DMS153 (cell line): ENCODE measurements at places on chromosomes 1 and 21.

DNA sequence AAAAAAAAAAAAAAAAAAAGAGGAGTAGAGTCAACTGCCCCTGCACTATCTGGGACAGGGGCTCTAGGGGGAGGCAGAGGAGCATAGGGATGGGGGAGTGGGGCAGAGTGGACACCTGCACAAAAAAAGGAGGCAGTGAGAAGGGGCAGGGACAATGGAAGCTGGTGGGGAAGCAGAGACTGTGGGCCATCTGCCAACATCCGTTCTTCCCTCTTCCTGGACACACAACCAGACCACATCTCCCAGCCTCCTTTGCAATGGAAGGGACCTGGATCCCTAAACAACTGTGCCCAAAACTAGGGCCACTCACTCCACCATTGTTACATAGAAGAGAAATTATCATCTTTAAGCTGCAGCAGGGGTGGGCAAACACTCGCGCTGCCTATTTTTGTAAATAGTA is 38.4 kb downstream of the NEK2 start:
- DNase-seq: no peak

- no peak for DNase-seq
Measured at GRCh38 chr1:156751451-156751756, at the start of gene HDGF. HDGF (minus strand) TSS chr1:156751675; CDS start chr1:156751429, 246 bp downstream.

DNA sequence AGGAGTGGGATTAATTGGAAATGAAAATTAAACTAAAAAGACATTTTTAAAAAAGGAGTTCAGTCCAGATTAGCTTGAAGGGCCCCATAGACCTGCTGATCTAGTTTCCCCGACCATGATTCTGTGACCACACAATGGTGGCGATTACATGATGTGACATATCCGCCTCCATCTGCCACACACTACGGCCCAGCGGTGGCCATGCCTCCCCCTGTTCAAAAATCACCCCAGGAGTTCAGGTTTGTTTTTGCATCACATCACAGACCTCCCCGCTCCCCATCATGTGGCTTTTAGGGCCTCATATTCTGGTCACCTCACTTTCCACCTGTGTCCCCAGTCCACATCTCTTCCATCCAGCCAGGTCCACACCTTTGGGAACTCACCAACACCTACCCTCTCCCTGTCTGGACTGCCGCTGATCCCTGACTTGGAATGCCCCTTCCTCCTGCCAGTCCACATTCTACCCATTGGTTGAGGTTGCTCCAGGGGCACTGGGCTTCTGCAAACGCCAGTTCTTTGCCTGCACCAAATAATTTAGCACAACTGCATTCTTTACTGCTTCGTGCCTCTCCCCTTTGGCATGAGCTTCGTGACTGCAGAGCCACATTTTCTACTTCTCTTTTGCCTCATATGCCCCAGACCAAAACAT is 38.9 kb downstream of the CD247 start:
- no peak for DNase-seq

GRCh38 chr1:226185141-226186036 is 1.2 kb downstream of the ACBD3 start:
- DNase-seq: no peak

DNA sequence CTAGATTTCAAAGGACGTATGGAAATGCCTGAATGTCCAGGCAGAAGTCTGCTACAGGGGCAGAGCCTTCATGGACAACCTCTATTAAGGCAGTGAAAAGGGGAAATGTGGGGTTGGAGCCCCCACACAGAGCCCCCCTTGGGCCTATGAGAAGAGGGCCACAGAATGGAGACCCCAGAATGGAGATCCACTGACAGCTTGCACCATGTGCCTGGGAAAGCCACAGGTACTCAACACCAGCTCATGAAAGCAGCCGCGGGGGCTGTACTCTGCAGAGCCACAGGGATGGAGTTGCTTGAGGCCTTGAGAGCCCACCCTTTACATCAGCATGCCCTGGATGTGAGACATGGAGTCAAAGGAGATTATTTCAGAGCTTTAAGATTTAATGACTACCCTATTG is 108.7 kb downstream of the DMRTB1 start:
- DNase-seq: no peak

GRCh38 chr1:206962272-206962671 is 8.0 kb downstream of the FCAMR start:
- no peak for DNase-seq

- no peak for DNase-seq
Measured at GRCh38 chr1:65231718-65232330, 77.5 kb upstream of the DNAJC6 start.

DNA sequence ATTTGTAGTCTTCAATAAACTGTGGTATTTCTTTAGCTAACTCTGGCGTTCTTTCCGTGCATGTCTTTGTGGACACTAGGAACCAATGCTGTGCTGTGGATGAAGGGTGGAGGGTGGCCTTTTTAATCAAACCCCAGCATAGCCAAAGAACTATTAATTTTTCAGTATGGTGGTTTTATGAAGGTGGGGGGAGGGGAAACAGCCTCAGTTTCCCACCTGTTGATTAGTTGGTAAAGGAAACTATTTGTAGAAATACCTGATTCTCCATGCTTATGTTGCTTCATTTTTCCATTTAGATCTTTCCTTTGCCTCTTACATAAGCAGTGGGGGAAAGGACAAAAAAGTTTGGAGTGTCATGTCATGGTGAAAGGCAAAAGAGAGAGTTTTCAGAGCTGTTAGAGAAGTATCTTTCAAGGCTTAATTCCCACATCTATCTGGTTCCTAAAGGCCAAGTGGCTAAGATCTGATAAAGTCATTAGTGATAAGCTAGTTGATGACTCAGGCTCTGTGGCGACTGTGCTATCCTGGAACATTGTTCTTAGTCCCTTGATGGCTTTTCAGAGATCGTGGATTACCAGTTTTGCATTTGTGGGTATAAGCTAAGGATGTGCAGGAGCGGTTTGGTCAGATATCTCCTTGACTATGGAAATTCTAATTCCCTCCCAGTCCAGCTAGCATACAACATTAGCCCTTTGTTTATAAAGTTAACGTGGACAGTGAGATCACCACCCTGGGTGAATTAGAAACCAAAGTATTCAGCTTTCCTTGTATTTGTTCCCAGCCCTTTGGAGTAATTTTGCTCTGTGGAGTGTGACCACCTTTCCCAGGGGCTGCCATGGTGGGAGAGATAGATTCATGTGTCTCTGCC is 8.7 kb upstream of the HAX1 start:
- DNase-seq: no peak

DNA sequence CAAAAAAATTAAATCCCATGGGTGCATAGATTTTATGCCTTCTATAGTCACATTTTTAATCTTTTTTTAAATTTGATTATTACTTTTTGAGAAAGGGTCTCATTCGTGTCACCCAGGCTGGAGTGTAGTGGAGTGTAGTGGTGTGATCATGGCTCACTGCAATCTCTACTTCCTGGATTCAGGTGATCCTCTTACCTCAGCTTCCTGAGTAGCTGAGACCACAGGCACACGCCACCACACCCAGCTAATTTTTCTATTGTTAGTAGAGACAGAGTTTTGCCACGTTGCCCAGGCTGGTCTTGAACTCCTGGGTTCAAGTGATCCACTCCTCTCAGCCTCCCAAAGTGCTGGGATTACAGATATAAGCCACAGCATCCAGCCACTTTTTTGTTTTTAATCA is 10.4 kb downstream of the CBR3 start:
- no peak for DNase-seq

DNA sequence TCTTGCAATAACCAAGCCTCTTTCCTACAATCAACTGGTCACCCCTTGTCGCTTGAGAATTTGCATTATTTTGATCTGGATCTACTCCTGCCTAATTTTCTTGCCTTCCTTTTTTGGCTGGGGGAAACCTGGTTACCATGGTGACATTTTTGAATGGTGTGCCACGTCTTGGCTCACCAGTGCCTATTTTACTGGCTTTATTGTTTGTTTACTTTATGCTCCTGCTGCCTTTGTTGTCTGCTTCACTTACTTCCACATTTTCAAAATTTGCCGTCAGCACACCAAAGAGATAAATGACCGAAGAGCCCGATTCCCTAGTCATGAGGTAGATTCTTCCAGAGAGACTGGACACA is 743 bp downstream of the GPR52 start:
- no peak for DNase-seq

GRCh38 chr1:226572325-226572726 is 23.8 kb downstream of the STUM start:
- peak; percentile 70 for DNase-seq

GRCh38 chr1:23909412-23909811 is 3.8 kb downstream of the CNR2 start:
- no peak for DNase-seq

GRCh38 chr1:89310505-89310904 is 37.8 kb upstream of the GBP5 start:
- no peak for DNase-seq

GRCh38 chr1:193299038-193299437 is 112.6 kb upstream of the B3GALT2 start:
- DNase-seq: no peak

- DNase-seq: no peak
Measured at GRCh38 chr1:14553711-14554110, 44.8 kb upstream of the KAZN start.

DNA sequence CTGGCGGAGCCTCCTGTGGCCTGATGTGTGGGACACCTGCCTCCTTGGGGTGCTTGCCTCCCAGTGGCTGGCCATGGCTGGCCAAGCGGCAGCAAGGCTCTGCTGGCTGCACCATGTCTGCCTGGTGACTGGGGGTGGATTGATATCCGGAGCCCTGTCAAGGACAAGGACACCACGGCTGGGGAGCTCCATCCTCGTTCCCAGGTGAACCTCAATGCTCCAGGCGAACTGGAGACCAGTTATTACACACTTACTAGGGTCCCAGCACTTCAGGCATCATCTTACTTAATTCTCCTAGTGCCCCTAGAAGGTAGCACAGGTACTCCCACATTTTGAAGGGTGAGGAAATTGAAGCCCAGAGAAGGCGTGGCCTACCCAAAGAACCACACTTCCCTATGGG is 15.2 kb downstream of the SPATA21 start:
- DNase-seq: no peak

DNA sequence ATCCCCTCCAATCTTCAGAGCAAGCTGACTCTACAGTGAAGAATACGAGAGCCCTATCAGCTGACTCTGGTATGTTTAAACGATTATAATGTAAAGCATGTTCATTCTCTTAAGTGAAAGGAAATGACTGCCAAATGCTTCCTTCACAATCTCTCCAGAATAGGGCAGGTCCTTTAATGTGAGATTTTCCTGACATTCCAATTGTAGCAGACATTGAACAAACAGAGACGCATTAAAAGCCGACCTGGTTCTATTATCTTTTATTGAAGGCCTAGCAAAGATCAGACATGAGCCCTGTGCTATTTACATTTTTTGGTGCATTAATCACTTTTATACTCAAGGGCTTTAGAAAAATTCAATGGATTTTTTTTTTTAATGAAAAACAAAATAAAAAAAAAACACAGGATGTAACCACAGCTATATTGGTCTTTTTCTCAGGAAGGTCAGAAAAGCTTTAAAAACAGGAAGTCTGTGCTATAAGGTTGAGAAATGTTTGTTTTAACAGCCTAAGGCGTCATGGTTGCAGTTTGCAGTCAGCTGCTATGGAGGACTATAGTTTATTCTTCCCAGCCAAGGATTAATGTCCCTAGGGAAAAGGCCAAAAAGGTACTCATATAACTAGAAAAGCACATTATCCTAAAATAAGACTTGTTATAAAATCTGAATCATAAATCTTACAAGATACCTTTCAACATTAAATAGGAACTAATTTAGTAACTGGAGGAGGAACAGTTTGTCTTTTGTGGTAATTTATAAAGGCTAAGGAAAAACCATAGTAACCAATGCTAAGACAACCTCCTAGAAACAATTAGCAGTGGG is 104.8 kb downstream of the RERE start:
- peak; percentile 100 for DNase-seq

DNA sequence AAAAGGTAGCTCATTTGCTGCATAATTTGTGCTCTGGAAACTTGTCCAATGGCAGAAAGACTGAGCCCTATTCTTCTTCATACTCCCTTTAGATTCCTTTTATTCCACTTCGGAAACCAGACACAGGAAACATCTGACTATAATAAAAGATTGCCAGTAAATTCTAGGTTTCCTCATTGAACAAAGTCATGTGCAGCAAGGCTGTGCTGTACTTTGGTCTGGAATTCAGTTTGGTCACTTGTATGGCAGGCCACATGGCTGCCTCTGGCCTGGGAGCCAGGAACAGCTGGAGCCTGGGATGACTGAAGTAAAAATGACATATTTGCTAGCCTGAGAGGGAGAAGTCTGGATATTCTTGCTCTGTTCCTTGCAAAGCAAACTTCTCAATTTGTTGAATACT is 79.6 kb downstream of the ST3GAL3 start:
- no peak for DNase-seq

DNA sequence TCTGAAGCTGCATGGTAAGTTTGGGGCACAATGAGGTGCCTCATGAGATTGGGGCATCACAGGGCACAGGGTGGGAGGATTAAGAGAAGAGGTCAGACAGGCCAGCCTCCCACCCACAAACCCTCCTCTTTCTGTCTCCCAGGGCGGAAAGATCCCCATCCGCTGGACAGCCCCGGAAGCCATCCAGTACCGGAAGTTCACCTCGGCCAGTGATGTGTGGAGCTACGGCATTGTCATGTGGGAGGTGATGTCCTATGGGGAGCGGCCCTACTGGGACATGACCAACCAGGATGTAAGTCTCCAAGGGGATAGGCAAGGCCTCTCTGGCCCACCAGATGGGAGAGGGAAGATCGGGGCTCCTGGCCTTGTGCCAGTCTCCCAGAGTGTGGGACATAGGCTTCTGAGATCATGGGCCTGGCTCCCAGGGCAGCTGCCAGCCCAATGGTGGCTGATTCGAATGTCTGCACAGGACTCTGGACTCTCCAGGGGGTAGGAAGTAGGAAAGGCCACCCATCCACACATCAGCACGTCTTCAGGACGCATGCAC is 63.7 kb downstream of the LACTBL1 start:
- DNase-seq: no peak

GRCh38 chr1:180003026-180003695 is 48.6 kb downstream of the CEP350 start:
- DNase-seq: no peak

GRCh38 chr1:178275049-178275448 is 181.1 kb downstream of the RASAL2 start:
- no peak for DNase-seq

- no peak for DNase-seq
Measured at GRCh38 chr21:17044696-17045095, 468.1 kb upstream of the CXADR start.

DNA sequence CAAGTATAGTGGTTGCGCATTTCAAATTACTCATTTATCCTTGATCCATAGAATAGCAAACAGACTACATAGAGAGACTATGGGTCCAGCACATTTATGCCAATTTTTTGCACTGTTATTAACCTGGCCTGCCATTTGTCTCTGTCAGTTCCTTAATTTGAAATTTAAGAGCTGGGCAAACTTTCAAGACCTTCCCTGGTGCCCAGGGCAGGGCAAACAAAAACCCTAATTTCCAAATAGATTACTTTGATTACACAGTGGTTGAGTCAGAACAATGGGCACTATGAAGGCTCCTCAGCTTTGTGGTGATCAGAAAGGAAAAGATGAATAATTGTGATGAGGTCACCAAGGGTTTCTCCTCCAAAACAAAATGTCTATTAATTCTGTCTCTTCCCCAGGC is 80.6 kb downstream of the TNFSF18 start:
- DNase-seq: no peak

GRCh38 chr1:8718850-8719361 is 98.5 kb downstream of the RERE start:
- peak; percentile 47 for DNase-seq
